ENCODE measurements at places on chromosomes 4 and X.

DNA sequence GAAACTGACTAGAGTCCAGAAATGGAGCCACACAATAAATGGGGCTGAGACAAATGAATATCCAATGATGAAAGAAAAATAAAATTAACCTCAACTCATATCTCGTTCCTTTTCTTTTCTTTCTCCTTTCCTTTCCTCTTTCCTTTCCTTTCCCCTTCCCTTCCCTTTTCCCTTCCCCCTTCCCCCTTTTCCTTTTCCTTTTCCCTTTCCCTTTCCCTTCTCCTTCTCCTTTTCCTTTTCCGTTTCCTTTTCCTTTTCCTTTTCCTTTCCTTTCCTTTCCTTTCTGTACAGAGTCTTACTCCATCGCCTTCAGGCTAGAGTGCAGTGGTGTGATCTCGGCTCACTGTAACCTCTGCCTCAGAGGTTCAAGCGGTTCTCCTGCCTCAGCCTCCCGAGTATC lies 146.3 kb downstream of the RTL9 start:
- DNase-seq = no peak

- DNase-seq = no peak
Measured at GRCh38 chr4:113872426-113873260, 106.8 kb downstream of the ARSJ start.

DNA sequence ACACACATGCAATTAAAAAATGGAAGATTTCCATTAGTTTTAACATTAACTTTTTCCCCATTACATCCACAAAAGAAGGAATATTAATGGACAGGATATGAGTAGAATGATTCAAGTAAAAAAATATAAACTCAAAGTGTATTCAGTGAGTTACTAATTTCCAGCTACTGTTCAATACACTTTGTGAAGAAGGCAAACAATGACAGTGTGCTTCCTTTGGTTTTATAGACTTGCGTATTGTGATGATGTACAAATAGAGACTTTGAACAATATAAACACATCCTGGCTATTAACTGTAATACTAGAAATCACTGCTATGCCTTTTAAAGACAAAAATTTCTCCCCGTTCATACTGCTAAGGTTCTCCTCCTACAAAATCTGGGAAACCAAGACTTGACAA lies 171.4 kb downstream of the ASB9 start:
- no peak for DNase-seq

- no peak for DNase-seq
Measured at GRCh38 chr4:177386278-177386815, 55.9 kb downstream of the AGA start.

DNA sequence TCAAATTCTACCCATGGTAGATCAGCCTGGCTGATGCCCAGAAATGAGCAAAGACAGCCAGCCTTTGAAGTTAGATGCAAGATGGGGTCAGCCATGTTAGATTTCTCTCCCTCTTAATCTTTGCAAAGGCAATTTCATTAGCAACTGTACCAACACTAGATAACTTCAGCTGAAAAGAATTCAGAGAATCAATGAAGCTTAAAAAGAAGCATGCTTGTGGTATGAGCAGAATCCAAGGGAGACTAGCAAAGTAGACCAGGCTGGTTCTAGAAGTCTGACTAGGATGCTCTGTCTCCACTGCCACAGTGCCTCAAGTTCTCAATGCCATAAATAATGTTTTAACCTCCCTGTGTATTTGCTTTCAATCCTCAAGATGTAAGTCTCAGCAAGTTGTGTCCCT lies 247.3 kb downstream of the SLC7A11 start:
- DNase-seq = no peak

DNA sequence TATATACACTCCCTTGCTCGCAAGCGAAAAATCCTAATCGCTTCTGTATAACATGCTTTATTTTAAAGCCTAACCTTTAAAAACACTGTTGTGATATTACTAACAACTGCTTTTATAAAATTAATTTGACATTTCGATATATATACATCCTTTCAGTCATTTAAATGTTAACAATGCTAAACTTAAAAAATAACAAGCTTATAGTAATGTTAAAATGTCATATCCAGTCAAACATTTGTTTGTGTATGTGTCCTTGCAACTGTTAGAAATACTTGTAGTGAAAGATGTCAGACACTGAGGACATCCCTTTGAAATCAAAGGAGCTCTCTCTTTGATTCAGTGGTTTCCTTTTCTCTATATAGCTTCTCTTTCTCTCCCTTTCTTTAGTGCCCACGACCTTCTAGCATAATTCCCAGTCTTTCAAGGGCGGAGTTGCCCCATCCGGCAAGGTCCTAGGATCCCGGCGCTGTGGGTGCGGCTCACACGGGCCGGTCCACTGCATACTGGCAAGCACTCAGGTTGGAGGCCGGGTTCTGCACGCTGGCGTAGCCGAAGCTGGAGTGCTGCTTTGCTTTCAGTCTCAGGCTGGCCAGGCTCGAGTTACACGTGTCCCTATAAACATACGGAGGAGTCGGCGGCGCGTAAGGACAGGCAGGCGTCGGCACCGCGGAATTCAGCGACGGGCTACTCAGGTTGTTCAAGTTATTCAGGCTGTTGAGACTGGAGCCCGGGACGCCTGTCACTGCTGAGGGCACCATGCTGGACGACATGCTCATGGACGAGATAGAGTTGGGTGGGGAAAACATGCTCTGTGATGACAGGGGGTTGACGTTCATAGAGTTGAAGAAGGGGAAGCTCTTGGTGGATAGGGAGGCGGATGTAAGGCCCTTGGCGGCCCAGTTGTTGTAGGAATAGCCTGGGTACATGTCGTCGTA lies 5.0 kb downstream of the PITX2 start:
- DNase-seq = no peak

DNA sequence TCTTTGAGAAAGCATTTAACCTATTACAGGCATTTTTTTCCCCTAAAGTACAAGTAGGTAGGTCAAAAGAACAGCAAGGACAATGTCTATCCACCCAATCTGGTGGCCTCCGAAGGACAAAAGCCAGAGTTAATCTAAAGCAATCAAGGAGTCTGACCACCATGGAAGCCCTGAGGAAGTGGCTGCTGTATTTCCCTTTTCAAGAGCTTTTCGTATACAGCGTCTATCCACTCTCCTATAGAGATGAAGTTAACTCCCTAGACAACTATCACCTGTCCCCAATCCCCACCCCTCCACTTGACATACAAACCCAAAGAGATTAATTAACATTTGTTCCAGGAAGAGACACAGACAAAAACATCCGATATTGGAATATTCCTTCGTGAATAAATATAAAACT lies 85.5 kb downstream of the SNCA start:
- no peak for DNase-seq

DNA sequence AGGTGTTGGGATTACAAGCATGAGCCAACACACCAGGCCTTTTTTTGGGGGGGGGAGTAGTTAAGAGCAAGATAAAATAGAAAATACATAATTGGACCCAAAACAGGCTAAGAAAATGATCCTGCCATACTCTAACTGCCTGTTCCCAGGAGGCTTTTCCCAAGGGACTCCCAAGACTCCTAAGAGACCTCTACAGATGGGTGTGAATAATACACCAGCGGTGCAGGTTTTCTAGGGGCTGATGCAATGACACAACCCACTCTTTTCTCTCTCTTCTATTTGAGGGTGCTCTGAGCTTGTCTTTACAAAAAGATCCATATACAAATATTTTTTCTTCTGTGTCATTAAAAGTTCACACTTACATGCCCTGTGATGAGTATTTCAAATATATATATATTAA lies 116.9 kb downstream of the RASL11B start:
- DNase-seq = no peak

- no peak for DNase-seq
Measured at GRCh38 chrX:82224961-82225360, 1023.1 kb downstream of the SH3BGRL start.

DNA sequence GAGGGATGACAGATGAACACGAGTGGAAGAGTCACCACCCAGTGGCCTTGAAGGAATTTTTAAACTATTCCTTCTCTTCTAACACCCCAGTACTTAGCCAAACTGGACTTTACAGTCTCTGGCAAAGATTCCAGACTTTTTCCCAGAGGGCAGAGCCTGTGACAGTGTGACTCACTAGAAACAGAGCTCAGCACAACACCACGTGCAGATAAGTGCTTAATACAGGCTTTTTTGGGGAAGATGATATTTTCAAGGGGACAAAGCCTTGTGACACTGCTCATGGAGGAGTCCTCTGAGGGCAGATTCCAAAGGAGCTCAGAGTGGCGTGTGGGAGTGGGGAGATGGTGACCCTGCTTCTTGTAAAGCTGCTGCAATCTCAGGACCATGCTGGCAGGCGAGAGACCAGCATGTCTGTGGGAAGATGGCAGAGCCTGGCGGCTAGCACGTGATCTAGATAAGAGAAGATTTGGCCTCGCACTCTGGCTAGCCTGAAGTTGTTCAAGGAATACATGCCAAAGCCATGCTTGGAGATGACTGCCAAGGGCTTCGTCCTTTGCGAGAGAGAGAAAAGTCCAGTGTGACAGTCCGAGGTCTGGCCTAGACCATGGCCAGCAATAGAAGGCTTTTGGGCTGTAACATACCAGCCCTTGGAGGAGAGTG lies 2.4 kb downstream of the RAB33A start:
- no peak for DNase-seq

DNA sequence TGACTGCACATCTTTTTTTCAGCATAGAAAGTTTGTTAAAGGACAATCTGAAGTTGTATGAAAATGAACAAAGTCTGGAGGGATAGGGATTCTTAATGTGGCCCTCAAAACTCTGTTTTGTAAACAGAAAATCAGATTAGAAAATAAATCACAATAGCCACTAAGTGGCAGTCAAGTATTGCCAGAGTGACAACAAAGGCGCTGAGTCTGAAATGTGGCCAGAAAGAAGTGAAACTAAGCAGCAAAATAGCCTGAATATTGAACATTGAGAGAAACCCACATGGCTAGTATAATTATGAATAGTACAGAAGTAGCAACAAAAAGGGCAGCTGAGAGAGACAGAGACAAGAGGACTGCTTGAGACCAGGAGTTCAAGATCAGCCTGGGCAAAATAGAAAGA lies 81.1 kb upstream of the CT45A1 start:
- DNase-seq = no peak

All from activated T-cell treated with anti-CD3 and anti-CD28 coated beads, Interleukin-2, amount 50 U/mL, for 72 hours (primary cell).